ENCODE measurements at places on chromosomes 2 and 18.
A peak's percentile ranks its signal among the peaks of the same experiment; 100 is the strongest.

GRCh38 chr2:12005886-12006681 lies 259.7 kb downstream of the LPIN1 start:
- DNase-seq, result peak; percentile 46

- no peak for DNase-seq
These were observed 62.4 kb upstream of the SPATS2L start for GRCh38 chr2:200244111-200244510.

GRCh38 chr18:50307738-50308470 lies 20.4 kb upstream of the CXXC1 start:
- peak; percentile 82 for DNase-seq

DNA sequence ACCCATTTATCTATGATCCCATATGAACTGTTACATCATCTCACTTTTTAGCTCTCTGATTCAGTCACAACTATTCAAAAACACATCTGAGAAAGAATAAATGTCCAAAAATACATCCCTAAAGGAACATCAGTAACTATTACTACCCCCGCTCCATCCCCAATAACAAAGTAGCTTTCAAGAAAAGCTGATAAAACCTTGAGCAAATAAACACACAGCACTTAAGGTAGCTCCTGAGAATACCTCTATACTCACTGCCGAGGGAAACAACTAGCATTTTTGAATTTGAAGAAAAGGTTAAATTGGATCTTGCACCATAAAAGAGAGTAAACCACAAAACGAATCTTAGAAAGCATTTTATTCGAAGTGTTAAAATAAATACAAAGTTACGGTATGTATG lies 63.4 kb downstream of the PMAIP1 start:
- no peak for DNase-seq

GRCh38 chr2:156158808-156159207 lies 173.7 kb downstream of the NR4A2 start:
- DNase-seq, result no peak

GRCh38 chr2:120406566-120406965 lies 60.6 kb downstream of the INHBB start:
- DNase-seq, result no peak

GRCh38 chr18:68387246-68387645 lies 327.7 kb downstream of the TMX3 start:
- DNase-seq, result no peak

GRCh38 chr2:157229572-157229971 lies 27.9 kb upstream of the GALNT5 start:
- DNase-seq, result no peak

GRCh38 chr2:189702071-189702470 lies 27.6 kb downstream of the ANKAR start:
- DNase-seq, result no peak

DNA sequence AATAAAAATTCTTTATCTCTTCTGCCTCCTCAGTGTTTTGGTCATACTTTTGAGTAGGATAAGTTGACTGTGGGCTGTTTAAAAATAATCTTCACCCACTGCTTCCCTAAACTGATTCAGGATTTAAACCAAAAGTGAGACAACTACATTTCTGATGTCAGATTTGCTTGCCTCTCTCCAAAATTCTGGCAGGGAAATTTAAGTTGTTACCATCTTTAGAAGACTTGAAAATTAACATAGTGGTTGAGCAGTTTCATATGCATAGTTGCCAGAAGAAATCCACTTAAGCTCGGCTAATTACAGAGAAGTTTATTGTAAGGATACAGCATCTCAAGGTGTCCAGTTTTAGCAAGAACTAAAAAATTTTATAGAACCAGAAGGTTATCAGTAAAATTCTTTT lies 57.0 kb downstream of the MAIP1 start:
- DNase-seq, result no peak

Measured in T-helper 22 cell (primary cell).